Testis (tissue), 5 donors: ENCODE measurements at places on chromosomes 2 and 18.

- no peak overlapping the region for H3K27ac ChIP-seq
- peaks cover 7% of the 10 kb centered on the region for H3K4me1 ChIP-seq
- H3K36me3 ChIP-seq: no peaks in the 10 kb centered on the region
- no peak for DNase-seq
- H3K27me3 ChIP-seq: no peaks in the 10 kb centered on the region
Observed at GRCh38 chr2:49289711-49290110, 135.4 kb upstream of the FSHR start.

DNA sequence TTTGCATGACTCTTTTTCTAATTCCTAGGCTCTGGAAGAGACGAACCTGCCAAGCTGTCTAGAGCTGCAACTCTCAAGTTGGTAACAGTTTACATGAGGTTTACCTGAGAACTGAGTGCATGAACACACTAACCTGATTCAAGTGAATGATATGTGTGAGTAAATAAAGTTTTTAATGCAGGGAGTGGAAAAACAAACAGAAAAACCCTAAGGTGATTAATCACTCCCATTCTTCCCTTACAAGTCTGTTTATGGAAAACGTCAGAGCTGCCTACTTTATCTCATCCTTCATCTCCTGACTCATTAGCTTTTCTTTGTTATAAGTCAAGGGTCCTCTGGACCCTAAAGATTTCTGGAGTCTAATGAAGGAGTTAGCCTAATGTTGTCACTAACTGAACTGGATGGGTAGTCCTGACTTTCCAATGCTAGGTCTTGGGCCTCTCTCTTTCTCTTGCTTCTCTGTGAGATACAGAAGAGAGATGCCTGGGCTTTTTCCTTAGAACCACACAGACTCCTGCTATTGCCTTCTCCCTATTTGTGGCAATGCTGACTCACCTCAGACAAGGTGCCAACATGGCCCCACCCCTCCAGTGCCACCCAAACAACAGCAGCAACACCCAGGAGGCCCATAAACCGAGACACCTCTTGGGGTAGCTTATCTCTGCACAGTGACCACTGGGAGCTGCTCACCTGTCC is 952.4 kb downstream of the EPHA4 start:
- no peak overlapping the region for H3K4me3 ChIP-seq
- no peaks in the 10 kb centered on the region for H3K27me3 ChIP-seq
- DNase-seq: no peak
- no peaks in the 10 kb centered on the region for H3K36me3 ChIP-seq
- no peak overlapping the region for H3K27ac ChIP-seq

DNA sequence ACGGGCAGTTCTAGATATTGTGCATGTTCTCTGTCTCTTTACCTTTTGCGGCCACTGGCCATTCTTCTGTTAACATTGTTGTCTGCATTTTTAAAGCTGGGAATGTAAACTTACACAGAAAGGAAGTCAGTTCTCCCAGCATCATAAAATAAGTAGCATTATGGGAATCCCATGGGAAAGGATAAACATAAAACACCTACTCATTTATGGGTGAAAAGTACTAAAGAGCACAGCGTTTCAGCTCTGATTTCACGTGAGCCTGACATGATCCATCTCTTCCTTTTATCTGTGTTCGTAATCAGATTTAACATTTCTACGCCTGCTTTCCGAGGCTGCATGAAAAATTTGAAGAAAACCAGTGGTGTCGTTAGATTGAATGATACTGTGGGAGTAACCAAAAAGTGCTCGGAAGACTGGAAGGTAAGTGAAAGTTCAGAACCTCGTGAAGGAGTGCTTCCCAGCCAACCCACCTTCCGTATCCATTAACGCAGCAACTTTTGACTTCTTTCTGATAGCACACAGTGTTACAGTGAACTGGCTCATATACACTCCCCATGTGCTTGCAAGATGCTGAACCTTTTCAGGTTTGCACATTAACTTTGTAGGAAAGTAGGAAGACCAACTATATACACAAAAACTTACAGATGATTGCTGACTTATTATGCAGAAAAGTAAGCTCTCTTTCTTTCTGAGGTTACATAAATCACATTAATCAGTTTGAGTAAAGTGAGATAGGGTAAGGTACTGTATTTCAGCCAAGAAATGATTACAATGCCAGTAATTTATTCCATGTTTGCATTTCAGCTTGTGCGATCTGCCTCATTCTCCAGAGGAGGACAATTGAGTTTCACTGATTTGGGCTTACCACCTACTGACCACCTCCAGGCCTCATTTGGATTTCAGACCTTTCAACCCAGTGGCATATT is 86.5 kb upstream of the TTC39C start:
- peak overlapping the region; percentile 48 for H3K27ac ChIP-seq
- peaks cover 5% of the 10 kb centered on the region for H3K4me1 ChIP-seq
- no peaks in the 10 kb centered on the region for H3K36me3 ChIP-seq
- H3K4me3 ChIP-seq: no peak overlapping the region
- DNase-seq: peak; percentile 33
- no peaks in the 10 kb centered on the region for H3K27me3 ChIP-seq

DNA sequence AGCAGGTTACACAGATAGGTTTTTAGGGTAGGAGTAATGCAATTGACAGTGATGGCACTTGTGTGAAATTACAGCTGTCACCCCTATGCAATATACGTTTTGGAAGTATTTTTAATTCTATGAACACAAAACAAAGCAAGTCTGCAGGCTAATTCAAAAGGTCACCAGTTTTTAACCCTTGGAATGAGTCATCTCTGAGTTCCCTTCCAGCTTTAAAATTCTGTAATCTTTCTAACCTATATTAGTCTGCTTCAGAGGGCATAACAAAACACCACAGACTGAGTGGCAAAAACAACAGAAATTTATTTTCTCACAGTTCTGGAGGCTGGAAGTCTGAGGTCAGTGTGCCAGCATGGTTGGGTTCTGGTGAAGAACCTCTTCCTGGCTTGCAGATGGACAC is 596.9 kb upstream of the HNMT start:
- no peaks in the 10 kb centered on the region for H3K27me3 ChIP-seq
- H3K4me1 ChIP-seq: no peaks in the 10 kb centered on the region
- H3K27ac ChIP-seq: no peak overlapping the region

DNA sequence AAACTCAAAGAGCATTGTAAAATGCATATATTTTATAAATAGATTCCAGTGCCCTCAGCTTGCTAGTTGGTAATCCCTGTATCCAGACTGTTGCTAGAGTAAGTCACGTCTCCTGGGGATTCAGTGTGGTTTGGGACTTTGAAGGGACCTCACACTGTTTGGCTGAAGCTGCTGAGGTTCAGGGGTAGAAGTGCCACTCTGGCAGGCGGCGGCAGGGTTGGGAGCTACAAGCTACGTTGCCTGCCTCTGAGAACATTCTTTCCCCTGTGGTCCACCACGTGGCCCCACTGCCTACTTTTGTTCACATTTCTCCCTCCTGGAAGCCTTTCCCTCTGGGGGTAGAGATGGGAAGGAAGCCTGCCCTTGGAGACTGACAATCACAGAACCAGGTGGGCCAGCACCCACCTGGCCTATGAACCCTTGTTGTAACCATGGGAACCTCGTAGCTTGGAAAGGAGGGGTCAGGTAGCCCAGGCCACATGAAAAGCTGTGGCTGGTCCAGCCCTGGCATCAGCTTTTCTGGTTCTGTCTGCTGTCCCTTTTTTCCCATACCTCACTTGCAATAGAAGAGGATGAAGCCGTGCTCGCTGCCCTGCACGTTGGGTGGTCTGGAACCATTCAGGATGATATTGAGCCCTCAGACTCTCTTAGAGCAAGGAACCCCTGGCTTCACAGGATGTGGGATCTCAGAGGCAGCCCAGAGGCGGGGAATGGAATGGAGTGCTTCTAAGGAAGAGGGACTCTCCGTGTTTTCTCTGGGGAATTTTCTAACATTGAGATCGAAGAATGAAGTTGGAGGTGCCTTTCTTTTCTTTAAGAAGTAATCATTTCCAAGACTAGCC is 2.9 kb downstream of the RNF144A start:
- H3K27ac ChIP-seq: peak overlapping the region; percentile 5
- no peak overlapping the region for H3K4me3 ChIP-seq
- DNase-seq: no peak
- no peaks in the 10 kb centered on the region for H3K36me3 ChIP-seq

- no peak overlapping the region for H3K27ac ChIP-seq
- H3K27me3 ChIP-seq: no peaks in the 10 kb centered on the region
- DNase-seq: no peak
- no peaks in the 10 kb centered on the region for H3K4me1 ChIP-seq
Observed at GRCh38 chr18:69157906-69158305, 242.8 kb upstream of the DOK6 start.

DNA sequence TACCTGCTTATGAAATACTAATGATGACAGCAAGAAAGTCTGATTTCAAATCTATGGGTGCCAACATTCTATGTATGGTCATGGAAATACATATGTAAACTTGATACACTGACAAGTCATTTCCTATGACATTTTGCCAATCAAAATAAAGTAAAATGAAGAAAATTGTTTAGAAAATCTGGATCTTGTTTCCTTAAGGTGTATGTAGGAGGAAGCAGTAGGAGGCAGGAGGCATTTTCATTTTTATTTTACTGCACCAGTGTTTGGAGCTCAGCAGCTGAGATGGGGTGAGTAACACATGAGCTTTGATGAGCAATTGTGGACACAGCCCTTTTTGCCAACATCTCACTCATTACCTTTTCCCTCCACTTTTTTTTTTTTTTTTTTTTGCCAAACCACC is 167.0 kb downstream of the AFF3 start:
- H3K27ac ChIP-seq: no peak overlapping the region
- no peaks in the 10 kb centered on the region for H3K27me3 ChIP-seq
- no peak overlapping the region for H3K4me3 ChIP-seq

- no peak for DNase-seq
- no peaks in the 10 kb centered on the region for H3K27me3 ChIP-seq
- H3K27ac ChIP-seq: no peak overlapping the region
- no peak overlapping the region for H3K4me3 ChIP-seq
Observed at GRCh38 chr2:158042245-158042644, 59.4 kb upstream of the UPP2 start.

GRCh38 chr2:58137856-58138255 is 91.2 kb downstream of the VRK2 start:
- H3K4me3 ChIP-seq: no peak overlapping the region
- DNase-seq: peak; percentile 33
- no peaks in the 10 kb centered on the region for H3K36me3 ChIP-seq
- no peaks in the 10 kb centered on the region for H3K27me3 ChIP-seq

GRCh38 chr2:182301093-182301492 is 125.7 kb downstream of the PDE1A start:
- H3K27me3 ChIP-seq: no peaks in the 10 kb centered on the region
- H3K36me3 ChIP-seq: no peaks in the 10 kb centered on the region
- no peak overlapping the region for H3K27ac ChIP-seq
- no peak for DNase-seq
- no peaks in the 10 kb centered on the region for H3K4me1 ChIP-seq

DNA sequence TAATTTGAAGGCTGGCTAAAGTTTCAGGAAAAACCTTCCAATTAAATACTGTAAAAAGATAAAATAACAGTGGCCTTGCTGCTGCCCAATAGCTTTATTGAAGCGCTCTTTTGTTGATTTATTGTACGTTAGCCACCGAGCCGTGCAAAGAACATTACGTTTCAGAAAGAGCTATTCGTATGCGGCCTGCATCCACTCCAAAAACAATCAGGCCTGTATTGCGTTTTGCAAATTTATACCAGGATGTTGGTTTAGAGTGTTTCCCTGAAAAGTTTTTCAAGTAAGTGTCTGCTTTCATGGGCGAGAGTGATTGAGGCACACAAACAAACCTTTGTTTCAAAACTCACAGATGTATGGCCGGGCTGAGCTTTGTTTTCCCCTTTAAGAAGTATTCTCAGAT is 257.2 kb upstream of the SALL3 start:
- no peaks in the 10 kb centered on the region for H3K27me3 ChIP-seq
- no peak overlapping the region for H3K27ac ChIP-seq
- H3K36me3 ChIP-seq: no peaks in the 10 kb centered on the region
- no peaks in the 10 kb centered on the region for H3K4me1 ChIP-seq

GRCh38 chr2:168758970-168759820 is 43.2 kb upstream of the NOSTRIN start:
- no peaks in the 10 kb centered on the region for H3K4me1 ChIP-seq
- peak; percentile 38 for DNase-seq
- no peaks in the 10 kb centered on the region for H3K27me3 ChIP-seq
- no peak overlapping the region for H3K27ac ChIP-seq
- no peak overlapping the region for H3K4me3 ChIP-seq

DNA sequence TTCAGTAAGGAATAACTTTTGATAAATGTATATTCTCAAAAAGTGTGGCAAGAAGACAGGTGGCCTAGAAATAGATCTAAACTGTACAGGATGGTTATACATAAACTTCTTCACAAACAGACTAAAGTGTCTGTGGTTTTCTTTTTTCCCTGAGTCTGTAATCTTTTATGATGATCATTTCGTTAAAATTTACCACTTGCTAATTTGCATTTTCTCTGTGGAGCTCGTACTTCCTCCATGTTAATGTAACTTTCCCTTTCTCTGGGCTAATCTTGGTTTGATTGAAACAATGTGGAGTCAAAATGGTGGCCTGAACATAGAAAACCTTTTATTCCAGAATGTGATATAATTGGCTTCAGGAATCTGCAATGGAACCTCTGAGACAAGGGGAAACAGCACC is 166.2 kb downstream of the FTCDNL1 start:
- no peak for DNase-seq
- no peak overlapping the region for H3K27ac ChIP-seq
- H3K4me1 ChIP-seq: no peaks in the 10 kb centered on the region
- H3K4me3 ChIP-seq: no peak overlapping the region
- no peaks in the 10 kb centered on the region for H3K27me3 ChIP-seq

GRCh38 chr18:48843162-48843561 is 107.6 kb downstream of the SMAD7 start:
- no peaks in the 10 kb centered on the region for H3K27me3 ChIP-seq
- H3K4me1 ChIP-seq: peaks cover 22% of the 10 kb centered on the region
- no peaks in the 10 kb centered on the region for H3K36me3 ChIP-seq
- H3K27ac ChIP-seq: no peak overlapping the region
- H3K4me3 ChIP-seq: no peak overlapping the region
- DNase-seq: no peak

DNA sequence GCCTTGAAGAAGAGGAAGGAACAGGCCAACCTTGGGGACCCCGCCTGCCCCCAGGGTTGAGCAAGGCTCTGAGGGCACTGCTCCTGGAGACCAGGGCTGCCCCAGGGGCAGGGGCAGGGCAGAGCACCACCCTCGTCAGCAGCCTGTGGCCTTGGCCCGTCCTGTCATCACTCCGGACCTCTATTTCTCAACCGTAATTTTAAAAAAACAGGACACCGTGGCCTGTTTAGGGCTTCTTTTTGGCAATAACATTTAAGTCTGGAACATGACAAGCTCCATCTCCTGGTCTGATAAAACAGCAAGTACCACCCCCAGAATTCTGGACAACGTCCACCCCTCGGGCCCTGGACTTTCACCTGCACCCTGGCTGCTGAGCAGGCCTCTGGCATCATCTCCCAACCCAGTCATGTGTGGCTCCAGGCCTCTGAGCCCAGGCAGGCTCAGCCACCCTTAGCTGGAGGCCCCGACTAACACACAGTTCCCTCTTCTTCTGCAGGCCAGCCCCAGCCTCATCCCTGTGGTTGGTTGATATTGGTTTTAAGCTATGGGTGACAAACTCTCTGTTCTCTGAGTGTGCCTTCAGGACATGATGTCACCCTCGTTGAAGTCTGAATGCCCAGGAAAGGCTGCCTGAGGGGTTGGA is 22.6 kb upstream of the ID2 start:
- DNase-seq: no peak
- no peaks in the 10 kb centered on the region for H3K27me3 ChIP-seq
- no peaks in the 10 kb centered on the region for H3K36me3 ChIP-seq
- H3K4me3 ChIP-seq: no peak overlapping the region
- peaks cover 5% of the 10 kb centered on the region for H3K4me1 ChIP-seq
- no peak overlapping the region for H3K27ac ChIP-seq

GRCh38 chr2:106189325-106189724 is 4.8 kb downstream of the UXS1 start:
- H3K4me1 ChIP-seq: no peaks in the 10 kb centered on the region
- H3K27ac ChIP-seq: no peak overlapping the region
- H3K4me3 ChIP-seq: no peak overlapping the region
- H3K36me3 ChIP-seq: no peaks in the 10 kb centered on the region
- DNase-seq: no peak
- H3K27me3 ChIP-seq: no peaks in the 10 kb centered on the region
